ENCODE measurements at places on chromosomes 11 and 22.

DNA sequence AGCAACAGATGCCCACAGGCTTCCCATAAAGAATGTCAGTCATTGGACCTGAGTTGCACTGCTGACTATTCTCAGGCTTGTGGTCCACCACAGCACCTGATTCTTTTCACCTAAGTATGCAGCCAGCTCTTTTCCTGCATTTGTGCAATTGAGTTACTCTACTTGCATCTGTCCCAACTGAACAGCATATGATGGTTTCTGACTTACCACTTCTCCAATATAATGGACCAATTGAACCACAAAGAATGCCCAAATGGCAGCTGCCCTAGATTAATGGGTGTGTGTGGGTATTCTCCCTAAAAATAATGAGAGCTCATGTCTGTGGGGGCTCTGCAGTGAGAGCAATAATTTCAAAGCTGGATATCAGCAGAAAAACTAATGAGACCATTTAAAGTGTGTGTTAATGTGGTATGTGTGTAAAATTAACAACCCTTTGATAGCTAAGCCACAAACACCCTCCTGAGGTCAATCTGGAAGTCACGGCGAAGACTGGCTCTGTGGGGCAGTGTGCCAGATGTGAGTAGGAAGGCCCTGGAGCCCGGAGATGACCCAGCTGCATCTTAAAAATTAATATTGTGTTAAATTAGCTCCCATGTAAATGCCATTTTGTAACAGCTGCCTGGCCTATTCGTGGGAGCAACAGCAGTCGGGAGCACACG lies 43.8 kb downstream of the SC5D start:
- DNase-seq = no peak

GRCh38 chr11:75056814-75057213 lies 39.9 kb downstream of the OR2AT4 start:
- no peak for DNase-seq

GRCh38 chr11:28924004-28924403 lies 815.8 kb downstream of the METTL15 start:
- no peak for DNase-seq

DNA sequence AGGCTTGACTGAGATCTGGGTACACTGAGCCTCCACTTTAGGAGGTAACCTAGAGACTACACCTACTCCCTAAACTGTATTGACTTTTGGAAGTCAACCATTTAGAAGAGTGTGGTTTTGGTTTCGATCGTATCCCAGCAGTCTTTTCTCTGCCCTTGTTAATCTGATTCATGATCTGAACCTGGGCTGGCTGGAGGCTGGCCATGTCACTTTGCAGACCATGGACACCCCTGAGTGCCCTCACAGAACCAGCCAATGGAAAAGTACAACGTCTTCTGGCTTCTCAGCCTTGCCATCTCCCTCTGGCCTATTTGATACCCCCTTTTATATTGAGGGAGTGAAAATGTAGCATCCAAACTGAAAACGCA lies 10.8 kb downstream of the EHF start:
- DNase-seq = no peak

DNA sequence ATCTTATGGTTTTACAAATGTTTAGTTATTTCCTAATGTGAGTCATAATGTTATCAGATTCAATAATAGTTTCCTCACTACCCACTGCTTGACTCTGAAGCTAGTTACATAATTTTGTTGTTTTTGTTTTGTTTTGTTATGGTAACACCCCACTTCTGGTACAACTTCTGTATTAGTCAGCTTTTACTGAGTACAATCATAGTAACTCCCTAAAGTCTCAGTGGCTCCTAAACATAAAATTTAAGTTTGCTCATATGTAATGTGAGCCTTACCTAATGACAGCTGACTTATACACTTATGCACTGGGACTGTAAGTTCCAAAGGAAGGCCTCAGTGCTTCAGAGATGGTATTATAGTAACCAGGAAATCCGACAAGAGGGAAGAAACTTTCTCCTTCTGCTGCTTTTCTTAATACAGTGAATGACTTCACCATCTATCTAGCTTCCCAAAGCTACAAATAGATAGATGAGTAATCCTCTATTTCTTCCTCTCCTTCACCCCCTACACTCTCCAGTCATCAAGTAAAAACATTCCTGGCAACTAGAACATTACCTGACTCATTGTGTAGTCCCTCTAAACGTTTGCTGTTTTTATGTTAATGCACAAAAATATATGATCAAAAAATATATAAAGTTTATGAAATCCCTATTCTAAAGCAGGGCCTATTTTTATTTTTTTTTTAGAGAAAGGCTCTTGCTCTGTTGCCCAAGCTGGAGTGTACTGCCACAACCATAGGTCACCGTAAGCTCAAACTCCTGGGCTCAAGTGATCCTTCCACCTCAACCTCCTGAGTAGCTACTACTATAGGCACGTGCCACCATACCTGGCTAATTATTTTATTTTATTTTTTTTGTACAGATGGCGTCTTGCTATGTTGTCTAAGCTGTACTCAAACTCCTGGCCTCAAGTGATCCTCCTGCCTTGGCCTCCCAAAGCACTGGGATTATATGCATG lies 563.0 kb downstream of the SOX6 start:
- no peak for DNase-seq

DNA sequence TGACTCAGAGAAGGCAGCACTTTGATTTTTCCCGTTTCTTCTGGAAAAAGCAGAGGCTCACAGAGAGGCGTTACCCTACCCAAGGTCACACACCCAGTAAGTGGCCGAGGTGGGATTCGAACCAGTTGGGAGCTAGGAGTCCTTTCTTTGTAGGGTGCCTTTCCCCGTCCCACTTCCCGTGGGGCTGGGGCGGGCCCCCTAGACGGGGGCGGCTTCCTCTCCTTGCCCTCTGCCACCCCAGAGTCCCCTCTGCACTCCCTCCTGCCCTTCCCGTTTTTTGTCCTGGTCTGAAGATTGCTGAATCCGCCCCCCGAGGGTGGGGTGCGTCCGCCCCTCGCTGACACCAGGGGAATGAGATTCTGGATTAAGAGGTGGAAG lies 747 bp downstream of the TPCN2 start:
- no peak for DNase-seq

DNA sequence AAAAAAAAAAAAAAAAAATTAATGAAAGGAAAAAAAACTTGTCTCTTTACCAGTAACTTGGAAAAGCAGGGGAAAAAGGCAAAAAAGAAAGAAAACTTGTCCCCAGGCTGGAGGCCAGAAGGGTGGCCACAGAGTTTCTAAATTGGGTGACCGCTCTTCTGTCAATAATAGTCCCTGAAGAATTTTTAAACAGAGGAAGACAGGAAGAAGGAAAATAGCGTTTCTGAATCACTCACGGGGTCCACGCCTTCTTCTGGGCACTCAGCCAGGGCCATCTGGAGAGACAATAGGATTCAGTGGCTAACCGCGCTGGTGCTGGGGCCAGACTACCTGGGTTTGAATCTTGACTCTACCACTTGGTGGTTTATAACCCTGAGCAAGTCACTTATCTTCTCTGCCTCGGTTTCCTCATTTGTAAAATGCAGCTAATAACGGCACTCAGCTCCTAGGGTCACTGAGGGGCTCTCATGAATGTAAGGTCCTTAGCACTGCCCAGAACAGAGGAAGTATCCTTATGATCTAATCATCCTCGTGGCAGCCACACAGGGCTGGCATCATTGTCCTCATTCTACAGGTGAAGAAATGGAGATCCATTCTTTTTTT lies 7.0 kb downstream of the C11orf86 start:
- DNase-seq = no peak

DNA sequence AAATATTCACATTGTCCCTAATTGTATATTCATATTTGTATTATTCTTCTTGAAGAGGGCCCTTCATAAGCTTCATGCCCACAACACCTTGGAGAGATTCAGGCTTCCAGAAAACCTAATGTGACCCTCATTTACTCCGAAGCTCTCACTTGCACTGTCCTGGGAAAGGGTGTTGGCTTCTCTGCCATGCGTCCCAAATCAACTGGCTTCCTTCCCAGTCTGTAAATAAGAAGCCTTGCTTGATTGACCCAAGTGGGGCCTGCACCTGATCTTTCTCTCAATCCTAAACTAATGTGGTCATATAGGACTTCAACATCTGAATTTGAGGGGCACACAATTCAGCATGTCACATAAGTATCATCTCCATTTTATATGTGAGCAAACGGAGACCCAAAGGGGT lies 40.5 kb upstream of the ZBTB16 start:
- DNase-seq = no peak

DNA sequence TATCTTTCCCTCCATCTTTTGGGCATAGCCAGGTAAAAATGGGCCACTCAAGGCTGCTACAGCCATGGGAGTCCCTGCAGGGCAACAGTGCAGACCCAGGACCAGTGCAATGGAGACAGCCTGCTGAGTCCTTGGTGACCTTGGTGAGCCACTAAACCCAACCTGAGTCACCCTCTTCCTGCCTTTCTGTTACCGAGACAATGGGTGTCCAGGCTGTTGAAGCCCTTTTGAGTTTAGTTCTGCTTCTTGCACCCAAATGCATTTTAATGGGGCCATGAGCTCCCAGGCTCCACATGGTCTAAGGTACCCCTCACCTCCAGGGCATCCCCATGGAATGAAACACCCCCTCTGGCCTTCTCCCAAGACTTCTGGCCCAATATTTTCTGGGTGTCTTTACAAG lies 874 bp upstream of the PLAAT4 start:
- no peak for DNase-seq

DNA sequence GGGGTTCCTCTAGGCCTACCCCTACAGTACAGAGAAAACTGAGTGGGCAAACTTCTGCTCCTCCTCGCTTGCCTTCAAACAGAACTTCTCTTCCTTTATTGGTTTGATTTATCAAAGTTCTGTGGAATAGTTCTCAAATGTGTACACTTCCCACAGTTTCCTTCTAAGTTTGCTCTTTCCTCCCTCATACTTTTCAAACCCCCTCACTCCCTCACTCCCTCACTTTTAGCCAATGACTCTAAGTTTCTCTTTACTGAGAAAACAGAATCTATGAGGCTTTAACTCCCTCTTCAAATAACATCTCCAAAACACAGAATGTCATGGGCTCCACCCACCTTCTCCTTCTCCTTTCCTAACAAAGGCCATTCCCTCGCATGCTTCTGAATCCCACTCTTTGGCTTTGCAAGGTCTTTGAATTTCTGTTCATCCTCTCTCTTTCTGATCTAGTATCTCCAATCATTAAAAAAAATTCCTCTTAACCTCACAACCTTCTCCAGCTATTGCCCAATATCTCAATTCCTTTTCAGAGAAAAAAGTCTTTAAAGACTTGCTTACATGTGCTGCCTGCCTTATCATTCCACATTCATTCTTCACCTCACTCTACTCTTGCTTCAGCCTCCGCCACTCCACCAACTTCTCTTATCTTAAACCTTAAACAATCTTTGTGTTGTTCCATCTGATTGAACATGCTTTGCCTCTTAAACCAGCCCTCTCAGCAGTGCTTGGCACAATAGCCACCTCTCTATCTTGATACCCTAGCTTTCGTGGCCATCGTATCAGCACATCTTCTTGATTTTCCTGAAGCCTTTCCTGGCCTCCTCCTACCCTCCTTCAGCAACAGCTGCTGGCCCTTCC lies 57.2 kb downstream of the DDI1 start:
- DNase-seq = no peak

DNA sequence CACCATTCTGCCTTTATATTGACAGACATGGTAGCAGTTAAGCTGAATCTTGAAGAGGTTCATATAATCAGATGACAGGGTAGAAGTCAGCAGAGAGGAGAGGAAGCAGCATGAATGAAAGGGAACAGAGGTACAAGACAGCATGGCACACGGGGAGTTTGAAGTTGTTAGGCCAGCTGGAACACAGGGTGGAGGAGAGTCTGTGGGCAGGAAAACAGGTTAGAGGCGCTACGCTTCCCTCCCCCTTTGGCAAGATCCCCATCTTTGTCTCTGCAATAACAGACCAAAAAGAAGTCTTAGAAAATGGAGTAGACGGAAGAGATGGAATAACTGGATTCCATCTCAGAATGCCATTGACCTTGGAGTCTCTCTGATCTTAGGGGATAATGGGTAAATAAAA lies 20.0 kb upstream of the NDUFC2 start:
- DNase-seq = no peak

- DNase-seq = no peak
Measured at GRCh38 chr11:93481696-93482095, 61.5 kb downstream of the SMCO4 start.

- DNase-seq = no peak
Measured at GRCh38 chr11:63763496-63764339, 4.9 kb downstream of the ZFTA start.

DNA sequence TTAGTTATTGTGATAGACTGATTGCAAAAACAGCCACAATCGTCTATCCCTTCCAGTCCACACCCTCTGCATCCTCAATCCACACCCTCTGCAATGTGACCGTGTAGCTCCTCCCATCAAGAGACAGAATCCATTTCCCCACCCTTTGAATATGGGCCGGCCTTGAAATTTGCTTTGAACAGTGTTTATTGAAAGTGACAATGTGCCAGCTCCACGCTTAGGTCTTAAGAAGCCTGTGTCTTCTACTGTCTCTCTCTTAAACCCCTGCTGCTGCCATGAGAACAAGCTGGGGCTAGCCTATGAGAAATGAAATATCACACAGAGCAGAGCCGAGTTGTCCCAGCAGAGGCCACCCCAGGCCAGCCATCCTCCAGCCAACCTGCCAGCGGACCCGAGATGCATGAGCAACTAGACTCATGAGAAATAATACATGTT lies 22.3 kb upstream of the MICAL2 start:
- DNase-seq = no peak

DNA sequence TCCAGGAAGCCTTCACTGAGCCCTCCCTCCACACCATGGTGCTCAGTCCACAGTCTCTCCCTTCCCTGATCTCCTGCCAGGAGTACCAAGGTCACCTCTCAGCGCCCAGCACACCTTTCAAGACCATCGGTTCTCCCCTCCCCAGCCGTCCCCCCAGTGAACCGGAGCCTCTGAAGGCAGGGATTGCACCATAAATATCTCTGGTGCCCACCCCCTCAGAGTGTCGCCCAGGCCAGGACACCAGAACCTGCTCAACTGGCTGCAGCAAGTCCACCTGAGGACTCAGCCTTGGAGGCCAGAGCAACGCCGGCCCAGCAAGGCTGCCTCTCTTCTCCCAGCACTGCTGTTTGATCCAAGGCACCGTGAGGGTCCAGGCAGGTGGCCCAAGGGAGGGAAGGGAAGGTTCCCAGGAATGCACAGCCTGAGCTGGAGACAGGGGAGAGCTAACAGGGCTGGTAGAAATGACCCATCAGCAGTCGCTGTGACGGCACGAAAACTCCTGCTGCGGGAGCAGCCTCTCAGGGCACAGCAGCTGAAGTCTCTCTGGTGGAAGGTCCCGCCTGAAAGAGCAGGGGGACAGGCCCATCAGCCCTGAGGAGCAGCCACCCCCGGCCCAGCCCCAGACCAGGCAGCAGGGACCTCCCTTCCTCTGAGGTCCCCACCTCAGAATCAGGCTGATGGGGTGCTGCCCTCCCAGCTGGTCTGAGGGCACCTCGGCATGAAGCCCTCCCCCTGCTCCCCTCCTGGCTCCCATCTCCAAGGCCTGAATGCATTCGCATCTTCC lies 80.3 kb downstream of the BUD13 start:
- no peak for DNase-seq

- DNase-seq = no peak
Measured at GRCh38 chr11:73028611-73029010, 113.5 kb downstream of the FCHSD2 start.

Measured in stimulated activated CD4-positive, alpha-beta T cell treated with anti-CD3 and anti-CD28 coated beads, Interleukin-1b, Interleukin-23, amount 100 ng/mL, for 1 hour (primary cell).